Right lung (tissue), 10 donors: ENCODE measurements at places on chromosomes 6 and 20. TPM values are rescaled to one million over a fixed set of nuclear protein-coding genes. Genes with fewer than 3 reads are reported as not detected.

- DNase-seq: no peak
Observed at GRCh38 chr6:130324657-130325056, 41.2 kb upstream of the TMEM200A start.

- DNase-seq: no peak
Observed at GRCh38 chr6:6712449-6713403, 124.2 kb downstream of the LY86 start.

DNA sequence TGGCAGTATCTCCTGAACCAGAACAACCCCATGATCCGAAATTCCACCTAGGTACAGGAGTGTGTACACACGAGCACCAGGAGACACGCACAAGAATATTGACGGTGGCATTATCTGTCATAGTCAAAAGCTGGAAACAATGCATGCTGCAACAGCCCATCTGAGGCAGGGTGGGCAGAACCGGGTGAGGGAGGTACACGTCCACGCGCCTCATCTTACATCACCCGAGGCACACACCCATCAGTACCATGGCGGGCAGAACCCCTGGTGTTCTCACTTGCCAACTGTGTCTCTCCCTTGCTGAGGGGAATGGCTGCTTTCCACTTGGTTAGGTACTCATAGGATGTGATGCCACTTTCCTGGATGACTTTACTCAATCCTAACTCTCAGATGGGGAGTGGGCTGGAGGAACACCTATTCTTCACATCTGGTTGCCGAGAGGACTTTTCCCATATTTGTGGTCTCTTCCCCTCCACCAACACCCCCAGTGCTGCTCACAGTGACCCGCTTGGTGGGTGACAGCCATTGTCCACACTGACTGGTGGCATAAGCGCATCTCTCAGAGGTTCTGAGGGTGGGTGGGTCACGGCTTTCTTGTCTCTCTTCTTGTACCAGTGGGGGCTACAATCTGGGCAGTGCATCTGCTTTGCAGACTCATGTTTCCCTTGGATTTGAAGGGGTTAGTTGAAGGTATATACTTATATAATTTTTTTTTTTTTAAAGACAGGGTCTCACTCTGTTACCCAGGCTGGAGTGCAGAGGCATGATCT is 13.5 kb downstream of the PPP1R3G start:
- no peak for DNase-seq

- DNase-seq: no peak
Observed at GRCh38 chr20:52621401-52621800, 350.8 kb upstream of the TSHZ2 start.

DNA sequence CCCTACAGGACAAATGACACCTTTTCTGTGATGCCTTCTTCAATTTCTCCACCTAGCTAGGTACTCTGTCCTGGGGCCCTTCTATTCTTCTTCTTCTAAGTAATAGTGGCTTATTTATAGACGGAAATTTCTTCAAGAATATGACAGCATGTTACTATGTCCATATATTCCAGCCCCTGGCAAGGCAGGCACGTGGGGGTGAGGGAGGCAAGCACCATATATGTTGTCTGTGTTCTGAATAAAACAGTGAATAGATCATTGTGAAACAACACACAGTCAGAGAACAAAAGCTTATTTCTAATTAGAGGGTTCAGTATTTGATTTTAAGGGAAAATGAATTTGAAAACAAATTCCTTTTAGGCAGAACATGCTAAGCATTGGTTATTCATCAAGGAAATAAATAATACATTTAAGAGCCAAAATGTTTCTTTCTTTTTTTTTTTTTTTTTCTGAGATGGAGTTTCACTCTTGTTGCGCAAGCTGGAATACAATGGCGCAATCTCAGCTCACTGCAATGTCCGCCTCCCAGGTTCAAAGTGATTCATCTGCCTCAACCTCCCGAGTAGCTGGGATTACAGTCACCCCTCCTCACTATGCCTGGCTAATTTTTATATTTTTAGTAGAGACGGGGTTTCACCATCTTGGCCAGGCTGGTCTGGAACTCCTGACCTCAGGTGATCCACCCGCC is 6.2 kb downstream of the HEBP2 start:
- DNase-seq: no peak

DNA sequence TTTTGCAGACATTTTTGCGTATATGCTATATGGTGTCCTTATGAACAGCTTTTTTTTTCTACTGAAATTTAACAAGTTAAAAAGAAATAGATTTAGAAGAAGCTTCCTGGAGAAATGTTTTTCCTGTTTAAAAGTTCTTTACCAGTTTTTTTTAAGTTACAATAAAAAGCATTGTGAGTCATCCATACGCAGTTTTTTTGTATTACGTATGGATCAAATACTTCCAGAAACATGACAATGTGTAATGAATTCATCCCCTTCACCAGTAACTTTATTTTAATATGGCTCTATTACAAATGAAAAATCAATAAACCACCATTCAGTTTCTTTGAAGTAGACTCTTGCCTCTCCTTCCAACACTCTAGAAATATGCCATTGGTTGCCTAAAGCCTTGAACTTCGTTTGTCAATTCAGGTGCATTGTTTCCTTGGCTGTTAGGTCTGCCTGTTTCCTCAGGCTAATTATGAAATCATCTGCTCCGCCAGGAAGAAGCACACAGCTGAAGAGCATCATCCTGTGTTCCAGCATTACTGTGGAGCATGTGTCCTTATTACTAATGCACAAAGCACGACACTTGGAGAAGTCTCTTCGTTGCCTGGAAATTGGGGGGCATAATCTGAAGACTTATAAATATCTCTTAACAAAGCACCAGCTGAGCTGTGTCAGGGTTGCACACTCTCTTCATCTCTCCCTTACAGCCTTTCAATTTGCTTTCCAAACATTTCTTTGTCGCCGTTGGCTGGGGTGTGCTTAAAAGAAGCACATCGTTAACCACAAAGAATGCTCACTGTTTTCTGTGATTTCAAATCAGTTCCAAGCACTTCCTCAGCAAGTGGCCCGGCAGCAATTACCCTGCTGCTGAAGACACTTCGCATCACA is 9.6 kb downstream of the MOXD1 start:
- DNase-seq: peak; percentile 94

DNA sequence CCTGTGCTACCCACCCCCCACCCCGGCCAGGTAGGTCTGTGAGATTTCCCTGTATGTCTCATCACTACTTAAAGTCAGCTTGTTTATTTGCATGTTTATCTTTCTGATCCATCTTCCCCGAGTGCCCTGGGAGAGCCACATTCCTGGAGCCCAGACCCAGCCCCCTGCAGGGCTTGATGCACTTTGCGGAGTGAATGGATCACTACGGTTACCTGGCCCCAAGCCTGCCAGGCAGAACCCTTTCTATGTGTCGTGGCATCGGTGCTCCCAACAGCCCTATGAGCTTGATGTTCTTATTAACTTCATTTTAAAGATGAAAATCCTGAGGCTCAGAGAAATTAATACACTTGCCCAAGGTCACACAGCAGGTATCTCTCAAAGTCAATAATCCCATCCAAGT is 13.6 kb upstream of the SLCO4A1 start:
- no peak for DNase-seq

DNA sequence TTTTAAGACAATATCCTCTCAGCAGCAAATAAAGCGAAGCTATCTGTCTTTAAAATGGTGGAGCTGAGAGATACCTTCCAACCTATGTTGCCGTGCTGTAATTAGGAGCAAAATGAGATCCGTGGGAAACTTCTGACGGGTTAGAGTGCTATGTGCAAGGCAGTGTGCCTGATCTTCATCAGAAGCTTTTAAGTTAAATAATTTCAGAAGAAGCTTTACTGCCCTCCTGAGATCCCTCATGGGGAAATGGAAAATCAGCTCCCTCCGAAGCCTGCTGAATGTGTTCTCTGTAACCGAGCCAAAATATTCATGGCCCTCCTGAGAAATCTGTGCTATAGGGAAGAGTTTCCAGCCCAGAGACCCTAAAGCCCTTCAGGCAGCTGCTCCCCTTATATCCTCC is 43.7 kb upstream of the TBC1D7 start:
- DNase-seq: no peak

- no peak for DNase-seq
Observed at GRCh38 chr6:20379231-20379630, 22.4 kb upstream of the E2F3 start.

DNA sequence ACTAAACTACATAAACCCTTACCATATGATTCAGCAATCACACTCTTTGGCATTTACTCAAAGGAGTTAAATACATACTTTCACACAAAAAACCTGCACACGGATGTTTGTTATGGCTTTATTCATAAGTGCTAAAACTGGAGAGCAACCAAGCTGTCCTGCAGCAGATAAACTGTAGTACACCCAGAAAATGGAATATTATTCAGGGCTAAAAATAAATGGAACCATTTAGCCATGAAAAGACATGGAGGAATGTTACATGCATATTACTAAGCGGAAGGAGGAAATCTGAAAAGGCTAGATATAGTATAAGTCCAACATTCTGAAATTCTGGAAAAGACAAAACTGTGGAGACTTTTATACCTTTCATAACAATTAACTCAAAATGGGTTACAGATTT is 73.6 kb upstream of the PHACTR3 start:
- no peak for DNase-seq

- no peak for DNase-seq
Observed at GRCh38 chr20:10443936-10444335, 8.8 kb downstream of the SLX4IP start.

DNA sequence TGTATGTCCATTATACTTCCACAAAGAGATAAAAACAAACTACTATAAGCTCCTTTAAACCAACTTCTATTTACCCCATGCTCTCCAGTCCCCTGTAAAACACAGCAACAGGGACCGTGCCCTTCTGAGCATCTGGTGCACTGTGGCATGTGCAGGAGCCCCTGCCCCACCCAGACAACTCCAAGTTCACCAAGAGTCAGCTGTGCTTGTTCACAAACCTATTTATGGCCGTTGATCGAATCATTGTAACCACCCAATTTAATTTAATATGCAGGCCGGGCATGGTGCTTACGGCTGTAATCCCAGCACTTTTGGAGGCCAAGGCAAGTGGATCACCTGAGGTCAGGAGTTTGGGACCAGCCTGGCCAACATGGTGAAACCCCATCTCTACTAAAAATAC is 13.7 kb upstream of the BLCAP start:
- no peak for DNase-seq

DNA sequence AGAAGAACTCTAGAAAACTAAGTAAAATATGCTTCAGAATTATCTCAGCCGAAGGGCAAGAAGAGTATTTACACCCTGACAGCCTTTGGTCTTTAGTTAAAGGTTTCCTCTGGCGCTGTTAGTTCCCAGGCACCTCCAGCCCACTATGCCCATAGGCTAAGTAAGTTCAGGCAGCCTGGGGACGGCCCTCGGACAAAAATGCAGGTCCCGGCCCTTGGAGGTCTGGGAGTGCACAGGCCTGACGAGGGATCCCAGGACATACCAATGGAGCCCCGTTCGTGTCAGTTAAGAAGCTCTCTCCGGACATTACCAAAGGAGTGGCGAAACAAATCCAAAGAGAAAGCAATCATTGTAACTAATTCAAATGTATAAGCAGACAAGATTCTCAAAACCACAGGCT is 311.8 kb downstream of the CD83 start:
- DNase-seq: no peak

The ADGB gene
- 2.6 TPM for polyA plus RNA-seq

GRCh38 chr20:50120935-50121693 is 8.2 kb upstream of the UBE2V1 start:
- DNase-seq: peak; percentile 36

DNA sequence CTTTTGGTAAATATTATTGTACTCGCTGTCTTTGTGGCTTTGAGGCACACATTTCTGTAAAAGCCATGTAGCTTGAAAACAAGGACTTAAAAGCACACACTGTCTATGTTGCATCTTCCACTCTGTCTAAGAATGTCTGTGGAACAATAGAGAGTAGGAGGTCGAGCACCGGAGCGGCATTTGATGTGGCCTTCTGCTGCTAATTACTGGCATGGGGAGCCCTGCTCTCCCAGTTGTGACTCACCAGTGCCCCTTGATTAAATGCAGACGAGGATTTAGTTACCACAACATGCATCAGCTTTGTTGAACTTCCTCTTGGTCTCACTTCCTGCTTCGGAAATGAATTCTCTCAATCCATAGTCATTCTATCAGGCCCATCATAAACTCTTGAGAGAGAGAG is 680.7 kb upstream of the SLC35B3 start:
- no peak for DNase-seq

- DNase-seq: no peak
Observed at GRCh38 chr6:138609801-138610430, 110.6 kb upstream of the NHSL1 start.

GRCh38 chr6:136201732-136202131 is 48.4 kb downstream of the MTFR2 start:
- DNase-seq: no peak

DNA sequence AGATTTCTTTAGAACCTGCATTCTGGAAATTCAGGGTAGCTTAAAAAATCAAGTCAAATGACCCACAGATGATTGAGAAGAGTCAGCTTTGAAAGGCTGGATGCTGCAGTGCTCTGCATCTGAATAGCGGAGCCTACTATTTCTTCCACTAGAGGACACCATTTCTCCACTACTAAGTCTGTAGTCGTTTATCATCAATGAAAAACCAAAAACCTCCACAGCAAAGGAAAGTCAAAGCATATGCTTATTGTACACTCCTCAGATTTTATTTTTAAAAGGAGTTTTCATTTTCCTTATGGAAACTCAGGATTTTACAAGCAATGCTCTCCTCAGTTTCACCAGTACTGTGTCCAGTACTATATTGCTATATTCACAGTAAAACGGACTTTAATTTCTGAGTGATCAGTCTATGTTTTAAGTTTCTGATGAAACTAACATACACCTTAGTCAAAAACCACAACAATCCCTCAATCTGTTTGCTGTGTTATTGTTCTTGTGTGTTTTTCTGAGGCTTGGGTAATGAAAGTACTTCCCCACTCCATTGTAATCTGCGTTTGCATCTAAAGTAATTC is 50.5 kb upstream of the ENPP5 start:
- DNase-seq: peak; percentile 54

The COX4I2 gene
- polyA plus RNA-seq: 30.3 TPM

GRCh38 chr20:33835615-33836172 is 24.5 kb downstream of the CHMP4B start:
- DNase-seq: no peak

DNA sequence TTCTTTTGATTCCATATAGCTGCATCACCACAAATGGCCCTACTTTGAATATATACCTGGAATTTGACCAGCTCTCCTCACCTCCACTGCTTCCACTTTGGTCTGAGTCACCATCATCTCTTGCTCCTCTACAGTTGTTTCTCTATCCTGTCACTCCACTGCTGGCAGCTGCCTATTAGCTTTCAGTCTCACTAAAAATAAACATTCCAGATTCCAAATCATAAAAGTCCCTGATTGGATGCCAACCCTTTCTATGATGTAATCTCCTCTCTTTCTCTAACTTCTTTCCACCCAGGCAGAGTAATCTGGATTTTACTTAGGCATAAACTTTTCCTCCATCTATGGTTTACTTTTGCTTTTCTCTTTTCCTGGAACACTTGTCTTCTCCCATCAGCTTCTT is 49.1 kb downstream of the RFPL4B start:
- no peak for DNase-seq

- no peak for DNase-seq
Observed at GRCh38 chr6:75484535-75484934, 9.1 kb downstream of the FILIP1 start.

The ABHD16B gene
- not detected for polyA plus RNA-seq

GRCh38 chr6:147204060-147204785 is at the start of gene STXBP5:
STXBP5 (plus strand) TSS chr6:147204417; CDS start chr6:147204533, 116 bp downstream.
- DNase-seq: peak; percentile 59

The COL11A2 gene
- 3.8 TPM for polyA plus RNA-seq

GRCh38 chr20:24497851-24498250 is 28.4 kb downstream of the SYNDIG1 start:
- DNase-seq: peak; percentile 42

GRCh38 chr6:157635388-157636244 is 187.4 kb upstream of the SNX9 start:
- no peak for DNase-seq
